ENCODE measurements at places on chromosomes 4 and X. TPM values are rescaled to one million over a fixed set of nuclear protein-coding genes. Genes with fewer than 3 reads are reported as not detected.

- DNase-seq = peak; percentile 27
Observed at GRCh38 chr4:13535708-13536361, 8.5 kb downstream of the NKX3-2 start.

The BST1 gene
- total RNA-seq = 0.47 TPM

The AREG gene
- 0.57 TPM for total RNA-seq

- DNase-seq = no peak
Observed at GRCh38 chr4:39642885-39643552, 4.4 kb upstream of the SMIM14 start.

The ZNF157 gene
- total RNA-seq = 0.79 TPM

GRCh38 chr4:82181789-82182188 is 192.0 kb downstream of the HNRNPD start:
- no peak for DNase-seq

DNA sequence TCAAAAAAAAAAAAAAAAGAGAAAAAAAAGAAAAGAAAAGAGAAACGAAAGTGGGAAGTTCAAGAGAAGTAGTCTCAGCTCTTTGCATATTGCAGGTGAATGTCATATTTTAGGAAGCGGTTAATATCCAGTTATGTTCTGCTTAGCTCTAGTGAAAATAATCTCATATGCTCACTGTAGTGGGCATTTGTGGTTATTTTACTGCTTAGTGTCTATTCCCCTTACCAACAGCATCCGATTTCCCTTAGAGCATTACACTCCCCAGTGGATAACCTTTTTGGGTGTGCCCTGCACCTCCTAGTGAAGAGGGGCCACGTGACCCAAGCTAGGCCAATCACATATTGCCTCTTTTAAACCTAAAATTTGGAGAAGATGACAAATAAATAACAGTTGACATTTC is 111.2 kb upstream of the ZNF827 start:
- no peak for DNase-seq

GRCh38 chr4:41129128-41129754 is 85.1 kb downstream of the APBB2 start:
- DNase-seq = no peak

- DNase-seq = peak; percentile 57
Observed at GRCh38 chrX:129980001-129980401, 2.4 kb upstream of the BCORL1 start.

The LUZP4 gene
- total RNA-seq = not detected

- DNase-seq = no peak
Observed at GRCh38 chr4:629915-630641, 4.7 kb downstream of the PDE6B start.

GRCh38 chr4:101191302-101192098 is 155.8 kb downstream of the PPP3CA start:
- no peak for DNase-seq

DNA sequence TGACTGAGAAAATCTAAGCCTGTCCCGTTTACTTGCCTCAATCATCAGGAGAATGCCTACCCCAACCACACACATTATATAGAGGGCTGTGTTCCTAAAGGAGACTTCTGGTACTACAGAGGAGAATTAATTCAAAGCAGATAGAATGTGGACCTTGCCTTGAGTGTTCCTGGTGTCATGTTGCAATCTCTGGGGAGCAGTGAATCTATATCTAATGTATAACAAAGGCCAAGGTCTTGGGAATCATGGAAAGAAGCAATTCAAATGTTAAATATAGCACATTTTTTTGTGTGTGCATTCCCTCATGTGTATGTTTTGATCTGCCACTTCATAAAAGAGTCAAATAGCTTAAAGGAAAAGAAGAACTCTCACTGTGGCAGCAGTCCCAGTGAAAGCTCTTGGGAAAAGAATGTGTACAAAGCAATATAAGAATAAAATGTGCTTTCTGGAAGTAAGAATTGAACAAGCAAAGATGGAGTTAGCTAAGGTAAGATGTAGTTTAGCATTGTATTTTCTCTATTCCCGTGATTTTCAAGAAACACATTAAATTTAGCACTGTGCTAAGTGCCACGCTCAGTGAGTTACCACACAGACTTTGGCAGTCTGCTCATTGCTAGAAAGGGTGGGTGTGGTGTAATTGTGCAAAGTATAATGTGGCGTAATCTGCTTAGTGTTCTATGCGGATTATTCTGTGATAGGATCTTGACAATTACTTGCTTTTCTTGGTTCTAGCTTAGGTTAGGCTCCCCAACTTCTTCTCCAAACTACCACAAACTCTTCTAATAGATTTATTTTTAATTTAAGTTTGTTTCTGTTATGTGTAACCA is 13.7 kb downstream of the ADH6 start:
- no peak for DNase-seq

DNA sequence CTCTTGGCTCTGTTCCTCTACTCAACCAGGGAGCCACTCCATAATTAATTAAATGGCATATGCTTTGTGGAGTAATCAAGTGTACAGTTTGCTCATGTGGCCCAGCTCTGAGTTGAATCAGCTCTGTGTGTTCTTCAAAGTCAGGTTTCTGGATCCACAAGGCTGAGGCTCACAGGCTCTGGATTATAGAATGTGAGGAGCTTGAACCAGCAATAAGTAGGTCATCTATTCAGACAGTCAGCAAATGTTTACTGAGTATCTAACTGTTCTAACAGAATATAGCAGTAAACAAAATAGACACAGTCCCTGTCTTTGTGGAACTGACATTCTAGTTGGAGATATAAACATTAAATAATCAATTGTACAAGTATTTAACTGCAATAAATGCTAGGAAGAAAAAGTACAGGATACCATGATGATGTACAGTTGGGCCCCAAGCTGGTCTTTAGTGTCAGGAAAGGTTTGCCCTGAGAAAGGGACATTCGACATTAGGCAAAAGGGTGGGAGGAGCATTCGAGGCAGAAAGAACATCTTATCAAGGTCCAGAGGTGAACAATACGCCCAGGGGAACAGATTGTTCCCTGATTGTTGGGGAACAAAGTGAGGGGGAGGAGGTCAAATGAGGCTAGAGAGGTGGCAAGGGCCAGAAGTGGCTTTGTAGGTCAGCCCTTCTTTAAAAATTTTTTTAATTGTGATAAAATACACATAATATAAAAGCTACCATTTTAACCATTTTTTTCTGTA is 20.5 kb upstream of the TSR2 start:
- DNase-seq = no peak
